ENCODE measurements at places on chromosomes 3 and 15. TPM values are rescaled to one million over a fixed set of nuclear protein-coding genes. Genes with fewer than 3 reads are reported as not detected.

DNA sequence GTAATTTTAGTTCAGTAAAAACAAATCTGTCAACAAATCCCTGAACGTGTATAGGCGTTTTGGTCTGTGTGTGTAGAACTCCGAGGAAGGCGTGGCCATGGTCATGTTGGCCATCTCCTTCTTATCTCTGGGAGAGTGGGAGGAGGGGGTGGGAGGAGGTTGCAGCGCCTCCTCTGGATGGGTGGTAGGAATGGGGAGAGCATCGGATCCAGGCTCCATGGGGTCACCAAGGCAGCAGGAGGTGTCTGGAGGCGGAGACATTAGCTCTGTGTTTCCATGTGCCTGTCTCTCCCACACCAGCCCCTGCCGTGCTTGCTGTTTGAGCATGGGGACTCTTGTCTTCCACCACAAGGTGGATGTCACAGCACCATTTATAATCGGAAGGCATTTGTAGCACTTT is 34.5 kb upstream of the TRPM1 start:
- DNase-seq, result no peak

DNA sequence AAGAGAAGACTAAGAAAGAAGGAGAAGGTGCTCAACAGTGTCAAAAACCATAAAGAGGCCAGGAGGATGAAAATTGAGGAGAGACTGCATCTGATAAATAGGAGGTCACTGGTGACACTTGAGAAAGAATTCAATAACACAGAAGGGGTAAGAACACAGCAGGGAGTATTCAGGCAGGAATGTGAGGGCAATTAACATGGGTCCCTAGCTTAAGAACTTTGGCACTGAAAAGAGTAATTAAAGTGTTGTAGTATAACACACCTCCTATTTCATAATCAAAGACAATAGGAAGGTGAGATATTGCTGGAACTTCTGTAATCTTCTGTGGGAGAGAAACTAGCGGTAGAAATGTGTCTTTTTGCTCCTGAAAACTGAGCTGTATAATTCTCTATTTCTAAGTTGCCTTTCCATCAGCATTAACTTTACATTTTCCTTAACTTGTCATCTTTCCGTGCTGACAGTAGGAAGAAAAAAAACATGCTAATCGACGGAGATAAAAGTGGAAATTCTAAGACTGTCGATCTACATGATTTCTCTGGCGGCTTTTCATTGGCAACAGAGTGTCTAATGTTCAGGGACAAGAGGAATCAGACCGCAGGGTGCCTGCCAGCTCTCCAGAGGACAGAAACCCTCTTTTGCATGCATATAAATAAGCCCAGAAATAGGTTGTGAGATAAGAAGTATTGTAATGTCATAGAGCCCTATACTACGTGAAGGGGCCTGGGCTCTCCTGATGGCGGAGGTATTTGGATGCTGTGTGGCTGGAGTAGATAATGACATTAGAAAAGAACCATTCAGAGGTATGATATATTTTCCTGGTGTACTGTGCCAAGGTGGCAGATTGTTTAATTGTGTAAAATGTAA is 147.9 kb upstream of the GAP43 start:
- DNase-seq, result no peak

GRCh38 chr15:76987276-76987675 is 7.7 kb upstream of the PSTPIP1 start:
- DNase-seq, result no peak

GRCh38 chr3:31785734-31786133 is 195.3 kb downstream of the OSBPL10 start:
- no peak for DNase-seq

GRCh38 chr3:195544634-195545033 is 1.5 kb upstream of the PPP1R2 start:
- DNase-seq, result no peak

ITIH4 gene
- 40.4 TPM for total RNA-seq

- DNase-seq, result no peak
These were observed 43.7 kb upstream of the ATP2C1 start for GRCh38 chr3:130850044-130850797.

DNA sequence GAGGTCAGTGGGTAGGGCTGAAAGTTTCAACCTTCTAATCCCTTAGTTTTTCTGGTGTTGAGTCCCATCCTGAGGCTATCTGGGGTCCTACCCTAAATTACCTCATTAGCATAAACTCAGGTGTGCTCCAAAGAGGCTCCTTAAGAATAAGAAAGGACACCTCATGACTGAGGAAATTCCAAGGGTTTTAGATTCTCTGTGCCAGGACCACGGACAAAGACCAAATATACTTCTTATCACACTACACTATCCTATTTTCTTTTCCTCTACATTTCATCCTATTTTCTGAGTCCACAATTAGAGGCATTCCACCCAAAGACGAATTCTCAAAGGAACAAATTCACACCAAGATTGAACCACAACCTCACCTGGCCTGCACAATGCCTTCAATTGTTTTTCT is 9.8 kb upstream of the THSD4 start:
- no peak for DNase-seq

DNA sequence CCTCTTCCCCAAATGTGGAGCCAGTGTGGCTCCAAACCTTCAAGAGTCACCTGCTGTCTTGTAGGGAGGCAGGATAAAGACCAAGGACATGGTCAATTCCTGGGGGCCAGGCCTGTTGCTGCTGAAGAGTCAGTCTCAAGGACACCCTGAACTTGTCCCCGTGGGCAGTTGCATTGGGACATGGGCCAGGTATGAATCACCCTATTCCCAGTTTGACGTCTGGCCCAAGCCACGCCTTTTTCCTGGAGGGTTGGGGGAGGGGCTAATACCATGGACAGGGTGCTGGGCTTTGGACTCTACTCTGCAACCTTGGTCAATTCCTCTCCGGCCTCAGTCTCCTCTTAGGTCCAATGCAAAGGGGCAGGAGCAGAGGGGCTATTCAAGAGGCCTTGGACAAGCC is 10.4 kb downstream of the ATP2B2 start:
- DNase-seq, result no peak

DNA sequence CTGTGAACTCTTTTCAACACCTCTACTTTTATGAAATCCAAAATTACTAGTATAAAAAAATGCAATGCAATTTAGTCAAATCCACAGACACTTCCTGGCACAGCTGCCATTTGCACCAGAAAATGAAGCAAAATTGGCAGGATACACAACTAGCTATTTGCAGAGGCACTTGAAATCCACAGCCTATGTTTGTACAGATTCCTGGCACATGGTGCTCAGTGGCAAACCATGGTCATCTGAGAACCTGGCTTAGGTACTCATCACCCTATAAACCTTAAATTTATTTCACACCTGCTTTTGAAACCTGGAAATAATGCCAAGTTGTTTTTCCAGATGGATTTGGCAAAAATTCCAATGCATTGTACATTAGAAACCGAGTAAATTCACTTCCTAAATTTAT is 20.2 kb upstream of the PPM1L start:
- no peak for DNase-seq

DNA sequence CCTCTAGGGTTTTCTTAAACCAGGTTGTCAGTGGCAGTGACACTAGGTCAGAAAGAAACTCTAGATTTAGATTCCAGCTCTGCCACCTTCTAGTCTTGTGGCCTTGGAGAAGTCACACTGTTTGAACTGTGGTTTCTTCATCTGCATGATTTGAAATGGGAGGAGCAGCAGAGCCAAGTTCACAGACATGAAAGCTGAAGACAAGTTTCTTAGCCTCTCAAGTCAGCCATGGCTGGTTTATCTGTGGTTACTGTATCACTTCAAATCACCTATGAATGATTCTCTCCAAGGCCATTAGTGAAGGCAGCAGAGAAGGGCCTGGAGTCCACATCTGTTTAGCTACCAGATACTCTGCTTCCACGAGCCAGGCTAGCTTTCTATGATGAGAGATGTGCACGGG is 15.6 kb downstream of the CLEC3B start:
- no peak for DNase-seq

DNA sequence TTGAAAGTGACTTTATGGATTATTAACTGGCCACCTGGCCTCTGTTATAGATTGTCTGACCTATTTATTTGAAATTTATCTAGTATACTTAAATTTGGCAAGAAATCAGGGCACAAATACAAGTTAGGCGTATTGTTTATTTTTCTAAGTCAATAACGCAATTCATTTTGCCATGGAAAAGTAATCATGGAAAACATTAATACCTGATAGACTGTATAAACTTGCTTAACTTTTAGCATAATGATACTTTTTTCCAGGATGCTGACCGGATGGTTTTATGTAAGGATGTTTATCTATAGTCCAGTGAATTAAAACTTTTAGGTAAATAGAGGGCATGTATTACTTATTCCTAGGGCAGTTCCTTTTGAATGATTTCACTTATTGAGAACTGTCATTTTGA is 20.2 kb downstream of the FNDC3B start:
- no peak for DNase-seq

DNA sequence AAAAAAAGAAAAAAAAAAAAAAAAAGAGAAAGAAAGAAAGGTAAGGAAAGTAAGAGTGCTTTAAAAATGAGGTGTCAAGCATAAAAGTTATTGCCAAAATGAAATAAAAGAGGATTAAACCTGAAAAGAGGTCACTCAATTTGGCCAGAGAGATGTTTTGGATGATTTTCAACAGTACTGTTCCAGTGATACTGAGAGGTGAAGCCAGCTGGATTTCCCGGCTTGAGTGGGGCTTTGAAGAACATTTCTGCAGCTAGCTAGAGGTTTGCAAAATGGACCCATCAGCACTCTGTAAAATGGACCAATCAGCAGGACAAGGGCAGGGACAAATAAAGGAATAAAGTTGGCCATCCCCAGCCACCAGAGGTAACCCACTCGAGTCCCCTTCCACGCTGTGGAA is 128.5 kb downstream of the LSAMP start:
- DNase-seq, result no peak

DNA sequence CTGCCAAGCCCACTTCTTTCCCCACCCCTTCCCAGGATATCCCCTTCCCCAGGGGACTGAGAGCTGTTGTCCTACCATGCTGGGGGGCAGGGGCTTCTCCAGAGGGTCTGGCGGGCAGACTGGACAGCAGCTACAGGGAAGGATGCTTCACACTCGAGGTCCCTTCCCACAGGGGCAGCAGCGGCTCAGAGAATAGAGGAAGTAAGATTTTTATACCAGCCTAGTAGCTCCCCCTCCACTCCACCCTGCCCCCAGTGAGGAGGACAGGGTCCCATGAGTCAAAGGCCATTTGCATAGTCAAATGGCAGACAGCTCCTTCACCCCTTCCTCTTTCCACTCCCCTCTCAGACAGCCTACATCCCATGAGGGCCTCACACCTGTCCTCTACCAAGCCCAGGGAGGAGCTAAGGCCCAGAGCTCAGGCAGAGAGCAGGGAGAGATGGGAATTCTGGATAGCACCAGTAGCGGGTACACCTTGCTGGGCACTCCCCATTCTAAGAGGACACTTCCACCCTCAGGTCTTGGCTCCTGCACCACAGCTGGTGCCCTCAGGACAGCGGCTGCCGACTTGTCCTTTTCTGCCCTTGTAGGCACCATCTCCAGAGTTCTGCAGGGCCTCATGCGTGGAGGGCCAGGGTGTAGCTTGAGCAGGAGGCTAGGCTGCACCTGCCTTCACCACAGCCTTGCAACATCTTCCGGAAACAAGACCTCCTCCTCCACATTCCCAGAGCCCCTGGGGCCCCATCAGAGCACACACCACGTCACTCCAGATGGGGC is at the start of gene TLR9:
TSS of gene TLR9 (minus strand) at position 194 of the 777 bp plus-strand sequence. CDS start at position 78, 116 bp downstream.
- no peak for DNase-seq

GRCh38 chr3:101300073-101300472 is 20.3 kb downstream of the IMPG2 start:
- DNase-seq, result no peak

- no peak for DNase-seq
These were observed 493.9 kb upstream of the RASGRP1 start for GRCh38 chr15:39058351-39059131.

DNA sequence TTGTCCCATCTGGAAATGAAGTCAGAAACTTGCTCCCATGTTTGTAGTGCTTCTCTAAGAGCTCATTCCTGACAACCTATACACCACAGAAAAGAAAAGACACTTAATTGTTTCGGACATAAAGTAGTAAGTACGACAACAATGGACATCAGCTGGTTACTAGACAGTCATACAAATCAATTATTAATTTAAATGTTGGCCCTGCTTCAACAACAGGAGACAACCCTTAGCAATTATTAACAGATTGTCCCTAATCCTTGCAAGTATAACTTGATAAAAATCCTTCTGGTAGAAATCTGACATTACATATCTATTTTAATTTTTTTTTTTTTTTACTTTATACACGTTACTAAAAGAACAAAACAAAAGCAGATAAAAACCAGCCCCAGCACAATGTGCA is 29.8 kb downstream of the ERICH6 start:
- DNase-seq, result no peak

GRCh38 chr15:76636059-76636458 is 269.1 kb downstream of the SCAPER start:
- DNase-seq, result no peak

DNA sequence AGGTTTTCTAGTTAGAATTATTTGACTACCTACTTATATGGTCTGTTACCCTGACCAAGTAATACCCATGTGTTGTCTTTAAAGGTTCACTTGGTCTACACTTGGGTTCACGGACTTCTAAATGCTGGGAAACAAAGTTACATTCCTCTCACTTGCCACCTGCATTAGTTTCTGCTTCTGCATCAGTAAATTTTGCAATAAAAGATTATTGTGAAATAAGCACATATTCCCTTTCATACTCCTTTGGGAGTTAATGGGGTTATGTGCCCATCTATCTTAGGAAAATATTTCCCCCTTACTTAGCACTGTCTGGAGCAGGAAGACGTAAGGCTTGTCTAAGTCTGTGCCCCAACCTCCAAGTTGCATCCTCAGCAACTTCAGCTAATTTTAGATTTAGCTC is 160.7 kb downstream of the FRMD5 start:
- DNase-seq, result no peak

DNA sequence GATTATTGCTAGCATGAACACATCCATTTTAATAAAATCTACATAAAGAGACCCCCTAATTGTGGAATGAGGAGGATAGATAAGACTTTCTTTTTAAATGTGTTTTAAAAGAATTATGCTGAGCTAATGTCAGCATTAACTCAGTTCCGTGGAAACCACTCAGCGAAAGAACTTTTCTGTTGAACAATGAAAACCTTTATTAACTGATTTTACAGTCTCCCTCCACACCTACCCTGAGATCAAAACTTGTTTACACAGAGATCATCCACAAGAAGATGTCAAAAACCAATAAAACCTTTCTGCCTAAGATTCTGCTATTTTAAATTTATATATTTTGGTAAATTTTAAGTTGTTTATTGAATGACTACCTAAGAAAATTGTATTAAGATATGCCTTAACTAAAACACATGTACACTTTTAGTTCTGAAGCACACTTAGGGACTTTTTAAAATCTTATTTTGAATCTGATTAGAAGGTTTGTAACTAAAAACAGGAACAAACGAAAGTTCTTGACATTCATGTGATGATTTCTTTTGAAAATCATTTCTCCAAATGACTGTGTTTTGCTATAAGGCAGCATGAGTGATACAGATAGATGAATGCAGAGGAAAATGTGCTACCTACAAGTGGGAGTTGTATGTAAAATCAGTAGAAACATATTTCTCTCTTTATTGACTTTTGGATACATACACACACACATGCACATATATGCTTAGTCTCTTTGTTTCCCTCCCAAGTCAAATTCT is 369.0 kb downstream of the UNC13C start:
- DNase-seq, result no peak

- DNase-seq, result no peak
These were observed 170.3 kb upstream of the CCDC54 start for GRCh38 chr3:107206945-107207344.

HESX1 gene
- 0.39 TPM for total RNA-seq

GP5 gene
- total RNA-seq, result 3.3 TPM
